ENCODE measurements at places on chromosomes 2 and 18.

DNA sequence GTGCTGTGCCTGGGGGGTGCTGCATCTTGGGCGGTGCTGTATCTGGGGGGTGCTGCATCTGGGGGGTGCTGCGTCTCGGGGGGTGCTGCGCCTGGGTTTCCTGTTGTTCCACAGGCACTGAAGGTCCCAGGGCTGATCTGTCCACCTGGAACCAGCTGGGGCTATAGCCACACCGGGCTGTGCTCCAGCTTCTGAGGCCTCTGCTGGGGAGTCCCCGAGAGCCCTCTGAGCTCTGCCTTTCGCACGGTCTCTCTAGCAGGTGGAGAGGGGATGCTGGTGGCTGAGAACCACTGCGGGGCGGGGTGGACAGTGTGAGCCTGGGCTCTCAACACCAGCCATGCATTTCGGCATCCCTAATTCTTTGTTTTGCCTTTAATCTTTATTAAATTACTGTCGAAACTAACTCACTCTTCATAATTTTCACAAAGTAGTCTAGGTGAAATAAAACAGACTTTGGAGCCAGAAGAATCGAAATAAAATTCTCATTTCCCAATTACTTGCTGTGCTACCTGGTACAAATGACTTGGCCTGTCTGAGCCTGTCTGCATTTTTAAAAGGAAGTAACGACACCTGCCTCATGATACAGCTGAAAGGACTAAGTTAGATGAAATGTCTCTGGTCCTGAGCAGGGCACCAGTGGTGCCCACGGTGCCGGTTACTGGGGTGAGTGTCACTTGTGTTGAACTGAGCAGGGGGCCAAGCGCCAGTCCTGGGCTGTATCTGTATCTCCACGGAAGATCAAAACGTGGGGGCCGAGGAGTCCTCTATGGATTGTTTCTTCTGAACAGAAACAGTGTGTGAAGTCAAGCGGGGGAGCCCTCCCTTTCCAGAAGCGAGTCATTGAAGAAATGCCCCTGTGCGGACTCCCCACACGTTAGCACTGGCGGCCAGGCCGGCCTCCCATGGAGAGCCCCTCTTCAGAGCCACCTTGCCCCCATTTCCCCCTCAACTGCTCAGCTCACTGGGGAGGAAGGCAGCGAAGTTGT lies 142.0 kb downstream of the ASB1 start:
- no peak for DNase-seq

- no peak for DNase-seq
Observed at GRCh38 chr2:85886590-85886989, 2.2 kb downstream of the ST3GAL5 start.

GRCh38 chr2:166932032-166932431 lies 43.8 kb downstream of the XIRP2 start:
- no peak for DNase-seq

- DNase-seq: no peak
Observed at GRCh38 chr2:9398881-9399780, 24.2 kb downstream of the ITGB1BP1 start.

- no peak for DNase-seq
Observed at GRCh38 chr2:99697811-99698568, 208.2 kb upstream of the REV1 start.

All from MM.1S (cell line).